Left colon (tissue), 2 donors: ENCODE measurements at places on chromosomes 7 and 10.
A peak's percentile ranks its signal among the peaks of the same experiment; 100 is the strongest.

GRCh38 chr7:17152721-17153120, 145.7 kb upstream of the AHR start:
- no peak for DNase-seq

GRCh38 chr7:102432442-102433218, 745 bp upstream of the ORAI2 start:
- no peak for DNase-seq

- no peak for DNase-seq
These were observed 103.5 kb upstream of the PDLIM1 start for GRCh38 chr10:95394161-95394880.

DNA sequence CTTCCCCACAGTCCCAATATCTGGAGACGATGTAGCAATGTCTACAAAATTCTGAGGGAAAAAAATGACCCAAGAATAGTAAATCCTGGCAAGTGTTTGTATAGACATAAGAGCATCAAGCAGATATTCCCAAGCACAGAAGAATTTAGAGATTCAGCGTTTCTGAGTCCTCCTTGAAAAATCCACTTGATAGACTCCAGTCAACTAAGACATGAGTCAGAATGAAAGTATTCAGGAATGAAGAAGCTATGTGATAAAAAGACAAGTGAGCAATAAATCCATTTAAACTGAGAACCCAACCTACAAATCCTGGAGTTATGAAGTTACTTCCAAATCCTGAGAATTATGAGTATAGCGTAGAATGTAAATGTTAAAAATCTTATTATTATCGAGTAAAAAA, 86.1 kb upstream of the NPY start:
- DNase-seq: no peak

DNA sequence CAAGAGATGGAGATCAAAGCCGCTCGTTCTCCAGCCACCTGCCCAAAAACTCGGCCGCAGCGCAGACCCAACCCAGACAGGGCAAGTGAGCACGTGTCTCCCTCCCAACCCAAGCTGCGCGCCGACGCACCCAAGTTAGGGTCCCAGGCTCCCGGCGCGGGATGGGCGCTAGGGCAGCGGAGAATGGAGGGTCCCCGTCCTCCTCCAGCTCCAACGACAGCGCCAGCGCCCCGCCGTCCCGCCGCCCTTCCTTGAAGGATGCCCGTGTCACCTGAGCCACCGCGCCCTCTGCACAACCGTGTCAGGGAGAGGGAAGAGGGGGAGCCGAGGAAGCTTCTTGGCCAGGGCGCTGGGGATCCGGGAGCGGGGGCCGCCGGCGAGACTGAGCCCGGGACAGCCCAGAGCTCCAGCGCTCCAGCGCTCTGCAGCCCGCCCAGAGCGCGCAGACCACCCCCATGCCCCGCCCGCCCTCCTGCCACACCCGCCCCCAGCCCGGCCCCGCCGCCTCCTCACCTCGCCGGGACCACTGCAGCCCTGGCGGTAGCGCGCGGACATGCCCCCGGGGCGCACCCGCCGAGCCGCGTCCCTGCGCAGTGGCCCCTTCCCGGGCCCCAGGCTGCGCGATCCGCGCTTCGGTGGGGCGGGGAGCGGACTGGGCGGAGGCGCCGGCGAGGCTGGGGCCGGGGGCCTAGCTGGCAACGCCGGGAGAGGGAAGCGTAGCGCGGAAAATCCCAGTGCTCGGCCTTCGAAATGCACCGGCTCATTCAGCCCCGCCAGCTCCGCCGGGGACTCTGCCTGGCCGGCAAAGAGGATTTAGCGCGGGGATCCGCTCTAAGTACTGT, at the start of gene SLC16A12:
Gene SLC16A12 (minus strand): TSS at position 424 of the 842 bp plus-strand sequence. CDS start 73,016 bp downstream, outside the sequence.
- peak; percentile 6 for DNase-seq

DNA sequence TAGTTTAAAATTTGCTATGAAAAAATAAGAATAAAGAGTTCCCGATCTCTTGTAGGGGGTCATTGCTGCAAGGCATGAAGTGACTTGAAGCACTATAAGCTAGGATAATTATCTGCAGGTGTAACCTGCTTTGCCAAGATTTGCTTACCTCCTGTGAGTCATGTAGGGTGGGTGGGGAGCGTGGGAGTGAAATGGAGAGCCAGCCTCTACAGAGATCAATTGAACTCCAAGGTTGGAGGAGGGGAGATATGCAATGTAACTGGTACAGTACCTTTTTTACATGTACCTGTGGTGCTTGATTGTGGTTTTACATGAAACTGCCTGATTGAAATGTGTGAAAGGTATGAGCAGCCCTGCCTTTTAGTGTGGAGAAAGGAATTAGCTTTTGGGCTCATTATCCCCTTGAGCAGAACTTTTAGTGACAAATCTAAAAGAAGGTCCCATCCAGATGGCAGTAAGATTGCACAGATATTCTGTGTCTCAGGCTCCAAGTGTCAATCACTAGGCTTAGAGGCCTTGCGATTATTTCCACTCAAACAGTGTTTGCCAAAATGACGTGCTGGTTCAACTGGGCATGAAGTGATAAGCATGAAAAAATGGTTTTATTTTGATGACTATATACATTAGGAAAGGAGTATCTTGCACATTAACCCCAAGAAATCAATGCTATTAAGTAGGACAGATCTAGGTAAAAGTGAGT, 138.6 kb upstream of the GRB10 start:
- no peak for DNase-seq

- no peak for DNase-seq
These were observed 142.4 kb downstream of the CHCHD3 start for GRCh38 chr7:132939495-132939894.

DNA sequence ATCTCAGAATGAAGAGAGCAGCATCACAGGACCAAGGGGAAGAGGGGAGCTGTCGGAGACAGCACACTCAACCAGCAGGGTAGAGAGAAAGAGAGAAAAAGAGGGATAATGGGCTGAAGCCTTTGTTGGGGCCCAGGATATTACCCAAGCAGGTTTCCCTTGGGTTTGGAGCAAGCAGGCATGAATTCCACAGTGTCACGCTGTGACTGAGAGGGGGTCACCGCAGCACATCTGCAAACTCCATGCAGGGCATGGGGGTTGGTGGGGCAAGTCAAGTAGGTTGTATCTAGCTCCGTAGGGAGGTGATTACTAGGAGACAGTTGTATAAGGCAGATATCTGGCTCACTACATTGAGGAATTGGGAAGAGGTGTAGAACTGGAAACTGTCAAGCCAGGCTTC, 42.2 kb upstream of the SEMA3E start:
- DNase-seq: no peak

- DNase-seq: no peak
These were observed 22.2 kb upstream of the PARP12 start for GRCh38 chr7:140084972-140085371.

DNA sequence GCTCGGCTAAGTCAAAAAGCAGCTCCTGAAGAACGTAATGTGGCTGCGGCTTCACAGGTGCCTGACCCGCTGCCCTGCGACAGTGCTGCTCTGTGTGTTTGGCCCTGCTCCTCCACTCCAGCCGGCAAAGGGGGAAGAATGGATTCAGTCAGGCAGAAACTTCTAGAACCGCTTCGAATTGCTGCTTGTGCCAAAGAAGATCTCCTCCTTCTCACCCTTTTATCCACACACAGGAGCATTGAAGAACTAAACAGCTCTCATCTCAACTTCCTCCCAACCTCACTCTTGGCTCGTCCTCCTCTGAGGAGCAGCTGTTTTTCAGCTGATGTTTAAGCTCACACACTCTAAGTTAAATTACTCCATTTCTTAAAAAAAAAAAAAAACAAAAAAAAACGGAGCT, 651.4 kb downstream of the INHBA start:
- no peak for DNase-seq

DNA sequence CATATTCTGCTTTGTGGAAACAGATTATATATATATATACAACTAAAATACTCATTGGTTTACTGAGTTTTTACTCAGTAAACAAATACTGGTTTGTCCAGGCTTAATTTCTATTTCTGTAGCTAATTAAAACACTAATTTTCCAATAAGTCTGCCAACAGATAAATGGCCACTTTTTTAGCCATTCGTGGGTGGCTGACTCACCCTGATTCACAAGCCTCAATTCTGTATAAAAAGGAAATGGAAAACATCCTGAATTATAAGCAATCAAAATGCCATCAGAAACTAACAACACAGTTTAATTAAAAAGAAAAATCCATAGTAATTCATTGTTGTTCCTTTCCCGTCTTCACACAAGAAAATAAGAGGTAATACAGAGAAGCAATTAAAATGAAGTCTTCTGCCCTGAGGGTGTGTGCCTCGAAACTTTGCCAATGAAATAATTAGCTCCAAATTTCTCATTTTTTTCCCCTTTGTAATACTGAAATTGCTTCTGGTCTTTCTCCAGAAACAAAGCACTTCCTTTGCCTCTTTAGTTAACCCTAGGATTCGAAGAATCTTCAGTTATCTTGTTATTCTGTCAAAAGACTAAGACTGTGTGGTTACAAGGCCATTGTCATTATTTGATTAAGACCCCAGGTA, 118.7 kb upstream of the PTN start:
- no peak for DNase-seq

DNA sequence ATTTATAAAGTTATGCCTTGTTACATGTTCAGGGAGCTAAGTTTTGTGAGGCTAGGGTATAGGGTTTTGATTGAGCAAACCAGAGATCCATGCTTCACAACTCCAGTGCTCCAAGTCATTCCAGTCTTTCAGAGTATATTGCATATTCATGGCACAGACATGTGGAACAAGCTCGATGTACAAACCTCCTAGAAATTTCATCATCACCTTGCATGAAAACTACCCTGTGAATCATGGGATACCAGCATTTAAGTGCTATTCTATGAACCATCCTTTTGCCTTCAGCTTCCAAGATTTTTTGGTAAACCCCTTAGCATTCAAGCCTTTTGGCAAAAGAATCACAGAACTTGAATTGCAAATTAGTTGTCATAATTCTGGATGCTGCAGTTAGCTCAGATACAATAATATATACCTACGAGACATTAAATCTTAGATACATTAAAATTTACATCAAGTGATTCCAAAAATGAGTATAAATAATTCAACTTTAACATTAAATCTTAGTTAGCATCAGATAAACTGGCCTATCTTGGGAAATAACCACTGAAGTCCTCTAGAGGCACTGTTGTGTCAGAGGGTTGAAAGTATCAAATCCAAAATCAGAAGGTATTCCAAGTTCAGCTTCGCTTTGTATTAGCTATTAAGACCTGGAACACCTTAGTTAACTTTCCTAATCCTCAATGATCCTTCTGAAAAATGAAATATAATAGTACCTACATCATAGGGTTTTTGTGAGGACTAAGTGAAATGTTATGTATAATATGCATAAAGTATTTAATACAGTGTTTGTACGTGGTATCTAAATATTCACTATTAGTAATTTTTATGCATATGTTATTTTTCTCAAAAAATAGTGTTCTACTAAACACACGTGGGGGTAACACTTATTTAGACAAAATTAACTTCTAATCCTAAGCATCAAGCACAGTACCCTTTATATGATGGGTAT, 55.5 kb upstream of the CABCOCO1 start:
- no peak for DNase-seq

GRCh38 chr7:26156451-26157420, 4.7 kb downstream of the NFE2L3 start:
- no peak for DNase-seq

GRCh38 chr7:54111814-54112511, 430.2 kb upstream of the VSTM2A start:
- no peak for DNase-seq

DNA sequence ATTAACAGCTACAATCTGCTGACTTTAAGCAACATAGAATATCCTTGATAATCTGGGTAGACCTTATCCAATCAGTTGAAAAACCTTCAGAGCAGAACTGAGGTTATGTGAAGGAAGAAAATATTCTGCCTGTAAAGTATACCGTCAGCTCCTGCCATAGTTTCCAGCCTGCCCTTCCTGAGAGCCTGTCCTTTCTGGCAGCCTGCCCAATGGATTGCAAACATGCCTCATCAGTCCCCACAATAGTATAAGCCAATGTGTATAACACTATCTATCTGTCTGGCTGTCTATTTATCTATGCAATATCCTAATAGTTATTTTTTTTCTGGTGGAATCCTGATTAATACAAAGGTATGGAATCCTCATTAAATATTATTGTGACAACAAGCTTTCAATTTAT, 489.2 kb upstream of the KCND2 start:
- DNase-seq: no peak

DNA sequence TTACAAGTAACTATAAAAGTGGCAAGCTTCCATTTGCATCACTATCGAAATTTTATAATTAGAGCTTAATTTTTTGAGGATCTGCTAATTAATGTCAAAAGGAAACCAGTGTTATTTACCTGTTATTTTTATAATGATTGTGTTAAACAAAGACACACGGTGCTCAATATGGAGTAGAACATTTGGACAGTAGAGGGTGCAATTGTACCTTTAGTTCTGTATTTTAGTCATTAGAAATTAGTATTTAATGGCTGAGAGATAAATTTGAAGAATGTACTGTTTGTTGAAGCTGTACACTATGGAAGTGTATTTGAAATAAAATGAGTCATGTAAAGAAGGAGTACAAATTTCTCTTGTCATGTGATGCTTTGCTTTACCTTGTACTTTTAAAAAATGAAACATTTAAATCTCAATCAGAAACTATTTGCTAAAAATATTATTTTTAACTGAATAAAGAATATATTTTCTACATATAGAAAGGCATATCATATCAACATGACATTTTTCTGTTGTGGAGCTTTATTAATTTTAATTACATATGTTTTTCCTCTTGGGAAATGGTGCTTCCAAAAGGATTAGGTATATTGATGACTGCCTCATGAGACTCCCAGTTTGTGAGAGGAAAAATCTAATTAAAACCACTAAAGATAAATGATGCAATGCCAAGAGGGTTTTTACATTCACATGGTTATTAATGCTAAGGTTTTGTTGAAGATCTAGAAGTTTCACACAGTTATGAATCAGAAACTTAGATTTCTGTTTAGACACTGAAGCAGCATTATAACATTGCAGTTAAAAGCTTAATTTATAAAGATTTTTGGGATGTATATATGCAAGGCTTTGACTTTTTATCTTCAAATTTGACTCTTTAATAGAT, 10.4 kb upstream of the PRKG1 start:
- DNase-seq: no peak

DNA sequence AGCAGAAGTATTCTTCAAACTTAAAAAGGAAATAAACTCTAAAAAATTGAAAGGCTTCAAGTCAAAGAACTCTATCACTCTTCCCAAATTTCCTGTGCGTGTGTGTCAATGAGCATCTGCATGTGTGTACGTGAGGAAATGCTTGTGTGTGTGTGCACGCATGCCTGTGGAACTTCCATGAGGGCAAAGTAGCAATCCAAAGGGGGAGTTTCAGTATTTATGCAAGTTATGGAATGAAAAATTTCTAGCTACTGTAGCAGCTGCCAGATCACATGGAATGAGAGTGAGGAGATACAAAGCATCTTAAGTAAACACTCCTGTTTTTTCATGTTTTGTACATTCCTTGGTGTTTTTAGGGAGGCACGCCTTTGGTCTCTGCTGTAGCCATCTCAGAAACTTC, 152.6 kb downstream of the RAPGEF5 start:
- no peak for DNase-seq

- DNase-seq: no peak
These were observed 383.0 kb downstream of the HPSE2 start for GRCh38 chr10:98852686-98853085.
